ENCODE measurements at places on chromosomes 1 and 21.

DNA sequence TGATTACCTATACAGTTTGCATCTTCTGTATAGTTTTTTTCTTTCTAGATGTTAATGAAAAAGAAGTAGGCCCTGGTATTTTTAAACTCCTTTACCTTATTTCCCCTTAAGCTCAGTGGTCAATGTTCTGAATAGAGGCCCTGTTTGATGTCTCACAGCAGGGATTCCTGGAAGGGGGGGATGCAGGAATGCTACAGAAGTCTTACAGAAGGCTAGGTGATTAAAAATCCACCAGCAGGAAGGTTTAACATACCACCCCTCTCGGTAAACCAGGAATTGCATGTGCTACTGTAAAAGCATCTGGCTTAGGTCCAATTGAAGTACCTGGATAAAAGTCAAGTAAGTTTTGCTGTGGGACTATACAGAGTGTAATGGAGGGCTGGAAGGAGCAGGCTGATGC, 78.3 kb downstream of the NOS1AP start:
- no peak for DNase-seq

GRCh38 chr1:31183927-31184554, 55.6 kb downstream of the NKAIN1 start:
- DNase-seq: peak; percentile 19

GRCh38 chr1:23576338-23577055, 17.2 kb upstream of the ID3 start:
- DNase-seq: no peak

DNA sequence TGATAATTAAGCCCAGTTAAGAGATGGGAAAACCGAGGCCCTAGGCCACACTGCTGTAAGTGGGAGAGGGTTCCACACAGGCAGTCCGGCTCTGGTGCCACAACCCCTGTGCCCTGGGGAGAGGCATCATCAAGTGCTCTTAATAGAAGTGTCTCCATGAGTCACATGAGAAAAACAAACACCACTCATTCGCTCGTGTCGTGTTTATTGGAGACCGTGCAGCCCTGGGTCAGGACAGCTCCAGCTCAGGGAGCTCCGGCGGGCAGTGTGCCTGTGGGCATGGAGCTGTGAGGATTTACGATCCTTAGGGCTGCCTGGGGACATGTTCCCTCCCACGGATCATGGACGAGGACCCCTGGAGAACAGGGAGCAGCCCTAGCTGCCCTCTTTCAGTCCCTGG, 658.5 kb downstream of the AJAP1 start:
- no peak for DNase-seq

GRCh38 chr1:207811319-207811718, 59.5 kb downstream of the CD46 start:
- no peak for DNase-seq

DNA sequence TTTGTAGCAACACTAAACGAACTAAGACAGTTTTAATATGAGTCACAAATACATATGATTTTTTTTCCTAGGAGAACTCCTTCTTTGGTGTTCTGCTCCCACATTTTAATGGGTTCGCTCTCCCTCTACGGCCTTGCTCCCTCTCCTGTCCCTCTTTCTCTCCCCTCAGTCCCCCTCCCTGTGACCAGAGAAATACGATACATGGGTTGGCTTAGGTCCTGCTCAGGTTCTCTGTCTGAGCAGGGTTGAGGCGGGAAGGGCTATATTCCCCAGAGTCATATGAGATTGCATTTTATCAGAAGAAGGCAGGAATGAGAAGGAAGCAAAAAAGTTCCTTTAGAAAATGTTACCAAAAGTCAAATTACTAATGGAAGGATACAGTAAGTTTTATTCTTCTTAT, 44.6 kb downstream of the UBE2U start:
- DNase-seq: no peak

GRCh38 chr1:32729254-32730046, 26.9 kb upstream of the SYNC start:
- no peak for DNase-seq

DNA sequence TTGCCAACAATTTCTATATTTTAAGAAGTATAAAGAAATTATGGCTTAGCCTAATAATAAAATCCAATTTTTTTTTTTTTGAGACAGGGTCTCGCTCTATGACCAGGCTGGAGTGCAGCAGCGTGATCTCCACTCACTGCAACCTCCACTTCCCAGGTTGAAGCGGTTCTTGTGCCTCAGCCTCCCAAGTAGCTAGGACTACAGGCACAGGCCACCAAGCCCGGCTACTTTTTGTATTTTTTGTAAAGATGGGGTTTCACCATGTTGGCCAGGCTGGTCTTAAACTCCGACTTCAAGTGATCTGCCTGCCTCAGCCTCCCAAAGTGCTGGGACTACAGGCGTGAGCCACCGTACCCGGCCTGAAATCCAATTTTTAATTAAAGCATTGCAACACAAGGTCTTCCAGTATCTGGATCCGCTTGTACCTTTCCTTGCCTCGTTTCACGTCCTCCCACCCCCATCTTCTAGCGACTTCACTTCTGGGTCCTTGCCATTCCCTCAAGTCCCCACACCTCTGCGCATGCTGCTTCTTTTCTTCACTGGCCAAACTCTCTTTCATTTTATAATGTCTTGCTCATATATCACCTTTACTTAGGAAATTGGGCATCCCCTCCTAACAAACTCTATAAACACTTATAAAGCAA, 2.3 kb downstream of the FUBP1 start:
- DNase-seq: no peak

- no peak for DNase-seq
These were observed at the start of gene TSTD1 for GRCh38 chr1:161038523-161039153. TSTD1 (minus strand) TSS chr1:161038964; CDS start chr1:161038889, 75 bp downstream.

DNA sequence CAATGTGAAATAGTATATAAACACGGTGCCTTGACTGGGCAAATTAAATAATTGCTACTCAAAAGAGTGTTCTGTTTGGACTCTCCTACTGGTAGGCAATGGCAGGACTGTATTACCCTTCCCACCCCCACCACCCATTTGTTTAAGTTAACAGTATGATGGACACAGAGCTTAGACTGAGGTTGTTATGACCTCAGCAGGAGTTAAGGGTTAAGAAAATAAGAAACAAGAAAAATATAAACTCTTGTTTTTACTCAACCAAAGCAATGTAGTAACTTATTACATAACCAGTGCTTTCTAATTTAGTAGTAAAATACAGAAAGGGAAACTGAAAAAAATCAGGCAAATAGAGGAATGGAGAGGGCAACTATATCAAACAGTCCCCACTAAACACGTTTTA, 19.9 kb upstream of the SERPINC1 start:
- no peak for DNase-seq

DNA sequence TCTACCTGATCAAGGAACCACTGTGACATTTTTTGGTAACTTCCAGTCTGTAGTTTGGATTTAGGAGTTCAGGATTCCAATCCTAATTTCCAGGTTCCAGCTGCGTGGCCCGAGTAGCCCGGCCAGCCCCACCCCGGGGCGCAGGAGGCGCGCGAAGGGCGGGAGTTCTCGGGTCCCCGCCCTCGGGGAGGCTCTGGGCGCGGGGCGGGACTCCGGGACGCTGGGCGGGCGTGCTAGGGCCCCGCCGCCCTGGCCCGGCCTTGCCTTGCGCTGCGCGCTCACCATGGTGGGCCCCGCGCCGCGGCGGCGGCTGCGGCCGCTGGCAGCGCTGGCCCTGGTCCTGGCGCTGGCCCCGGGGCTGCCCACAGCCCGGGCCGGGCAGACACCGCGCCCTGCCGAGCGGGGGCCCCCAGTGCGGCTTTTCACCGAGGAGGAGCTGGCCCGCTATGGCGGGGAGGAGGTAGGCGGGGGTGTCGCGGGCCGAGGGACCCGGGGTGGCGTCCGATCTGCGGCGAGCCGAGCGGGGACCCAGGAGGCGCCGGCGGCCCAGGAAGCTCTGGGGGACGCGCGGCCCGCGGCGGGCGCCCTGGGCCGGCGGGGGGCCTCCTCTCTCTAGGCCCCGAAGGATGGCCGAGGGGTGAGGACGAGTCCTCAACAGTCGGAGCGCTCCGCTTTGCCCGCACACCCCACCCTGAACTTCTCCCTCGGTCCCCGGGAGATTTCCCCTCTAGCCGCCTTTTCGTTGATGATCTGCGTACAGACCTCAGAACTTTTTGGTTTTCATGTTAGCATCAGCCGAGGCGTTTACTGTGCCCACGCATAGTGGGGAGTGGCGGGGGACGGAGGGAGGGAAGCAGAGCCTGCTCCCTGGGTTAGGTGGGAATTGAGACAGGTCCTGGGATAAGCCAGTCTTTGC, at the start of gene NENF:
TSS of gene NENF (plus strand) at position 260 of the 916 bp plus-strand sequence. CDS start at position 284, 24 bp downstream.
- peak; percentile 75 for DNase-seq

GRCh38 chr1:219926363-219926998, 1.9 kb downstream of the SLC30A10 start:
- no peak for DNase-seq

DNA sequence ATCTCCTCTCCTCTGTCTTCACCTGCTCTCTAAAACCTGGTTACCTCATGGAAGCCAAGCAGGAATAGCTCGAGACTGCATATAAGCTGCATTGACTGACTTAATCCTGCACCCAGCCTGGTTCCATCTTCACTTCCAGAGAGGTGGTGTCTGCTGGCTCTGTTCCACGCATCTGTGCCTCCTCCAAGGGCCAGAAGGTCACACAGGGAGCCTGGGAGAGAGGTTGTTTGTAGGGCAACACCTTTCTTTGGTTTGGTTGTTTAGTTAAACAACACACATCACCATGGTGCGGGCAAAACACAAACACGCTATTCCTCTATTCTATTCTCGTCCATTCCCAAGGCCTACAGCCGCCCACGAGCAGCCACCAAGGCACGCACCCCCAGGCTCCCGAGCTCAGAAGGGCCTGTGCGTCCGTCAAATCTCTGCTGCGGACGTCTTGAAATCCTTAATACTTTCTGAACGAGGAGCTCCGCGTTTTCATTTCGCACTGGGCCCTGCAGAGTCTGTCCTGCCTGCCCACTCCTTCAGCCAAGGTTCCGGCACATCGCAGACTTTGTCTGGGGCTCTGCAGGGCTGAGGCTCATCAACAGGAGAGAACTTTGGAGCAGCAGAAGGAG, 116.2 kb downstream of the RIPK4 start:
- DNase-seq: no peak

DNA sequence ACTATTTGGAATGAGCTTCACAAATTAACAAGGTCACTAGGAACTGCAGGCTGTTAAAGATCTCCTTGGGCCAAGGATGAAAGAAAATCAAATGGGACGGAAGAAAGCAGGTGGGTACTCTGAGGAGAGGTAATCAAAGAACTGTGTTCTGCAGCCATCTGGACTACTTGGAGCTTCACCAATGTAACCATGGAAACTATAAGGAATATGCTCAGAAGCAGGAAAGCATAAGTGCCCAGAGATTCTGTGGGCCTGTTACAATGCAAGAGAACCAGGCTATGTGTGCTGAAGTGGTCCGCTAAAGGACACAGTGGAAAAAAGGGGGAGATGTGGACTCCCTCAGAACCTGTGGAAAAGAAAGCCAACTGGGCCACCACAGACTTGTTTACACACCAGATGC, 238.5 kb downstream of the PTGER3 start:
- DNase-seq: no peak

- no peak for DNase-seq
These were observed 51.2 kb downstream of the SIPA1L2 start for GRCh38 chr1:232578651-232579195.

DNA sequence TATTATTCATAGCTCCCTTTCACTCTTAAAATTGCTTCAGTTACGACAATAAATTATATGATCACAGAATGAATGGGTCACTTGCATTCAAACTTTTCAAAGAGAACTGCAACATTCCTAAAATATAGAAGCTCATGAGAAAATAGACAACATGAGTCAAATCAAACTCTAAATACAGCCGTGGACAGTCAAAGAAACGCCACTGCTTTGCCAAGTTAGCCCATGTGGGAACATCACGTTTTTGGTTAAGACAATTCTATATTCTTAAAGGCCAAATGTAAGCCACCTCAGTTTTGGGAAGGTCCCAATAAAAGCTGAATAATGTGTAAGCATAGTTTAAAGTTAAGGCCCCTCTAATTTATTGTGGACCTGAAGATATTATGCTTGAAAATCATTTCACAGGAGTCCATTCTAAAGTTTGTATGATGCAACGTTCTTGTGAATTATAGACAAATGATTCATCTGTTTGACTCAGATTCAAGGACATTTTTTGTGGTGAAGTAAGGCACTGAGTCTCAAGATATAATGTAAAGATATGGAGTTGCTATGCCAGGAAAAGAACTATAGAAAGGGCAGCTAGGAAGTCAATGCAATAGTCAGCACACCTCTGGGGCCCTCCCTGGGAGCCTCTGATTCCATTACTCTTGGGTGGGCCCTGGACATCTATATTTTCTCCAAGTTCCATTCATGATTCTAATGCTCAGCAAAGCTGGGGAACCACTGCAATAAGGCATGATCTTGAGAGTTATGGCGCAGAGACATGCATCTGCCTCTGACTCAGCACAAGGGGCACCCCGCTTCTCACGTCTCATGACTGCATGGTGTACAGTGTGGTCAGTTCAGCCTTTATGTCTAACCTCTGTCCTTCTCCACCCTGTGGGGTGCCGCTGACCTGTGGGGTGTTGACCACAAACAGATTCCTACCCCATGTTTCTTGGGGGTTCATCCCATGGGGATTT, 33.9 kb downstream of the ETS2 start:
- peak; percentile 98 for DNase-seq

GRCh38 chr1:198253259-198253658, 96.5 kb downstream of the NEK7 start:
- DNase-seq: no peak

DNA sequence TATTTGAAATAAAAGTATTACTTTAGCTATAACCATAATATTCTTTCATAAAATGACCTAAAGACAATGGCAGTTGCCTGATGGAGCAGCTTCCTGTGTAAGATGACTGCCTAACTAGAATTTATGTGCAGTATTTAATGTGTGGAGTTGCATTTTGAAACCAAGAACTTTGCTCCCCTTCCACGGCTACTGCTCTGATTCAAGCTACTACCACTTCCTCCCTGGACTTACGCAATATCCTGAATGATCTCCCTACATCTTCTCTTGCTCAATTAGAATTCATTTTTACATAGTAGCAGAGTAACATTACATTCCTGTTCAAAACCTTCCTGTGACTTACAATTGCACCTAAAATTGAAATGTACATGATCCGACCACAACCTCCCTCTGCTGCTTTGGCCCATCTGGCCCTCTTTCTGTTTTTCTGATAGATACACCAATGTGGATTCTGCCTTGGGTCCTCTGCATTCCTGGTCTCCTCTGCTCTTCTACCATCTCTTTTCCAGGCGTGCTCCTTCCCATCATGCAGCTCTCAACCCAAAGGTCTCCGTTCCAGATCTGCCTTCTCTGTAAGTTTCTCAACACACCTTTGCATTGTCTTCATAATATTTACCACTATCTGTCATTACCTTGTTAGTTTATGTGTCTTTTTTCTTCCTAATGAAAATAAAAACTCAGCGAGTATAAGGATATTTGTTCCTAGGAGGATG, 47.4 kb upstream of the USP25 start:
- DNase-seq: peak; percentile 80

Data from fibroblast of upper back skin (primary cell).